ENCODE measurements at places on chromosomes 13 and 19. TPM values are rescaled to one million over a fixed set of nuclear protein-coding genes. Genes with fewer than 3 reads are reported as not detected.

GRCh38 chr13:29922281-29922821 is 71.9 kb upstream of the UBL3 start:
- no peaks in the 10 kb centered on the region for H3K36me3 ChIP-seq
- DNase-seq = no peak
- H3K4me1 ChIP-seq = peaks cover 23% of the 10 kb centered on the region
- H3K27ac ChIP-seq = no peak overlapping the region
- peaks cover 2% of the 10 kb centered on the region for H3K27me3 ChIP-seq

- H3K4me3 ChIP-seq = no peak overlapping the region
- no peaks in the 10 kb centered on the region for H3K27me3 ChIP-seq
- no peaks in the 10 kb centered on the region for H3K4me1 ChIP-seq
- H3K27ac ChIP-seq = no peak overlapping the region
- peak; percentile 54 for DNase-seq
Observed at GRCh38 chr19:7366701-7367420, 18.1 kb downstream of the ARHGEF18 start.

DNA sequence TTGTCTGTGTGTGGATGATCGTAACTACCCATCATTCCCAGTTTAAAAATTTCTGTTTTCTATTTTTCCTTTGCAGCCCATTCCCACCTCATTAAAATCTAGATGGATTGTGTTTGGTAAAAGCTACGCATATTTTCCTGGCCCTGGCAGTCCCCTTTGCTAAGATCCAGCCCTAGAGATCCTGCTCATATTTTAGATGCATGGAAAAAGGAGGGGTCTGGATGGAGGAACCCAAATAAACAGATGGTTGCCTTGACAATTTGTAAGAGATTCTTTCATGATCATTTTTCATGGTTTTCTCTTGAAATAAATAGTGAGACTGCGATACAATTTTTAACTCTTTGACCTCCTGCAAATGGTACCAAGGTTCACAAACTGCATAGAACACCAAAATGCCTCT is 174.4 kb downstream of the SLC7A1 start:
- no peaks in the 10 kb centered on the region for H3K4me1 ChIP-seq
- H3K36me3 ChIP-seq = no peaks in the 10 kb centered on the region
- no peak overlapping the region for H3K27ac ChIP-seq
- DNase-seq = no peak
- H3K4me3 ChIP-seq = no peak overlapping the region

- H3K27me3 ChIP-seq = no peaks in the 10 kb centered on the region
- H3K36me3 ChIP-seq = peaks cover 2% of the 10 kb centered on the region
- no peak overlapping the region for H3K27ac ChIP-seq
- H3K4me1 ChIP-seq = no peaks in the 10 kb centered on the region
- no peak overlapping the region for H3K4me3 ChIP-seq
- DNase-seq = no peak
Observed at GRCh38 chr13:39770221-39771090, 115.0 kb downstream of the COG6 start.

The ZBTB45 gene
- 16.7 TPM for total RNA-seq

The CEBPA gene
- total RNA-seq = not detected

The DLL3 gene
- total RNA-seq = 0.26 TPM

Measured in activated CD8-positive, alpha-beta T cell treated with anti-CD3 and anti-CD28 coated beads, Interleukin-2, amount 10 ng/mL, durations not matched to agents 7 days and 5 days (primary cell).